ENCODE measurements at places on chromosomes 4 and X.

DNA sequence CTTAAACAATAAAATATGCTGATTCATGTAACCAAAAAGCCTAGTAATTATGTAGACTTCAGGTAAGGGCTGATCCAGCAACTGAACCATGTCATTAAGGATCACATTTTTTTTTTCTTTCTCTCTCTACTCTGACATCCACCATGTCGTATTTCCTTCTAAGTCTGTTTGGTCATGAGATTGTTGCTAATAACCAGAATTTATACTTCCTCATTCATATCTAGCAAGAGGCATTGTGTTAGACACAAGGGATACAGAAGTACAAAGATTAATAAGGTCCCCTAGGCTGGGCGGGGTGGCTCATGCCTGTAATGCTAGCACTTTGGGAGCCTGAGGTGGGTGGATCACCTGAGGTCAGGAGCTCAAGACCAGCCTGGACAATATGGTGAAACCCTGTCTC is 24.1 kb downstream of the PHEX start:
- no peak for DNase-seq

GRCh38 chrX:12237131-12237530 is 98.9 kb downstream of the FRMPD4 start:
- DNase-seq, result no peak

DNA sequence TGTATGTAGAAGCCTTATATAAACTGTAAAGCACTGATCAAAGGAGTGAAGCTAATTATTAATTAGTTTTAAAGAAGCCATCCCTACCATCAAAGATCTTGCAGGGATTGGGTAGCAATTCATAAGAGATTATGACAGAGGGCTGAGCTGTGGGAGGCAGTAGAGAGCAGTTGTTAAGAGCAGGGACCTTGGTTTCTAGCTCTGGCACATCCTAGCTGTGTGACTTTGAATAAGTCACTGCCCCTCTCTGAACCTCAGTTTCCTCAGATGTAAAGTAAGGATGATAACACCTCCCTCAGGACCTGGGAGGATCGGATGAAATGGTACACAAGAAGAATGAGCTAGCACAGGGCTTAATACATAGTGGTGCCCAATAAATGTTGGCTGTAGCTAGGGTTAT is 45.4 kb downstream of the APLN start:
- DNase-seq, result no peak

- peak; percentile 0 for DNase-seq
Measured at GRCh38 chrX:22686138-22686541, 313.6 kb upstream of the DDX53 start.

DNA sequence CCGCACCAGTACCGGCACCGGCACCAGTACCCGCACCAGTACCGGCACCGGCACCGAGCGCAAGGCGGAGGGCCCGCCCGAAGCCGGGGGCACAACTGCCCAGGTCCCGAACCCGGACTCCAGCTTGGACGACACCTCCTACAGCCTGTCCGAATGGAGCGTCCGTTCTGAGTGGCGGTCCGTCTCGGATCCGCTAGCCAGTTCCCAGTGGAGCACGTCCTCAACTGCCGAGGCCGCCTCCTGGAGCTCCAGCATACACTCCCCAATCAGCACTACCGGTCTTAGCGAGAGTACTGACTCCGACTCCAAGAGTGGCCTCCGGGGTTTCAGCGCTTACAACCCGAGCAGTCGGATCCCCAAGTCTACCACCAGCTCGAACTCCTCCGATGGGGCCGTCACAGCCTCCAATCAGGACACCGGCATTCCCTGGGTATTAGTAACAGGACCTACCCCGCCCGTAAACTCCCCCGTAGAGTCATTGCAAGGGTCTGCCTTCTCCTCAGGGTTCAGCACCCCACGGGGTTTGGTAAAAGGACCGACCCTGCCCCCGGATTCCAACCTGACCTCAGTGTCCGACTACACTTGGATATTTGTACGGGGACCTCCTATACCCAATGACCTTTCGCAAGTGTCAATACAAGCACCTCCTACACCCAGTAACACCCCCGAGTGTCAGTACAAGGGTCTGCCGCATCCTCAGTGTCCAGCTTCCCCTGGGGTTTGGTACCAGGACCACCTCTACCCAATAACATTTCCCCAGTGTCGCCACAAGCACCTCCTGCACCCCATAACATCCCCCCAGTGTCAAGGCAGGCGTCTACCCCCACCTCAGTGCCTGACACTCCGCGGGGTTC is 721 bp upstream of the MAOA start:
- DNase-seq, result peak; percentile 8

- DNase-seq, result no peak
Measured at GRCh38 chr4:39522068-39522467, 5.2 kb downstream of the UGDH start.

DNA sequence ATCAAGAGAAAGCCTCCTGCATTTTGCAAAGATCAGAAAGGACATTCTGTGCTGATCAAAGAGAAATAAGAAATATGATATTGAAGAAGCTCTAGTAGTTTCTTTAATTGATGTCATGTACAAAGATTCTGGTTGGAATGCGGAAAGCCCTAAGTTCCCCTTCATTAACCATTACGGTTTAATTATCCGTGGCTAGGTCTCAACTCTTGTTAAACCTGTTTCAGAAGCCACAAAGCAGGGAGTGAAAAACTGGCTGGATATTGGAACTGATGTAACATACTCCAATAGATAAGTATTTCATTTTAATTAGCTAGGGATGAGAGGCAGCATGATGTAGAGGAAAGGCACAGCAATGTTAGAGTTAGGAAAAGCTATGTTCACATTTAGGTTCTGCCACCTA is 55.7 kb downstream of the SPANXN3 start:
- DNase-seq, result no peak

GRCh38 chrX:9376111-9376510 is 88.7 kb upstream of the TBL1X start:
- no peak for DNase-seq

GRCh38 chr4:3419836-3420605 is 21.7 kb upstream of the HGFAC start:
- DNase-seq, result no peak

- DNase-seq, result no peak
Measured at GRCh38 chr4:155974996-155975395, 21.3 kb upstream of the CTSO start.

DNA sequence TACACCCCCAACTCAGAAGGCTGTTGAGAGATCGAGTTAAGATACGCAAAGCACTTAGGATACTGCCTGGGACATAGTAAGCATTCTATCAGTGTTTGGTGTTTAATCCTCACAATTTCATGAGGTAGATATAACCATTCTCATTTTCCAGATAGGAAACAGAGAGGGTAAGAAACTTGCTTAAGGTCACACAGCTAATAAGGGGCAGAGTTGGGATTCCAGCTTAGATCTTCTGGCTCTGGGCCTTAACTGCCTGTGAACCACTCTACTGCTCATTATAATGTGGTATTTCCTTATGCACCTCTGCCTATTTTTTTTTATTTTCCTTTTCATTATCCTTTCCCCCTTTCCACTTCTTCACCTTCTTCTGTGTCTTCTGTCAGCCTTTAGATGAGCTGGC is 242.2 kb upstream of the ANXA3 start:
- no peak for DNase-seq

GRCh38 chr4:110085131-110085530 is 113.3 kb downstream of the ELOVL6 start:
- no peak for DNase-seq

- no peak for DNase-seq
Measured at GRCh38 chr4:146763560-146763959, 124.9 kb downstream of the POU4F2 start.

DNA sequence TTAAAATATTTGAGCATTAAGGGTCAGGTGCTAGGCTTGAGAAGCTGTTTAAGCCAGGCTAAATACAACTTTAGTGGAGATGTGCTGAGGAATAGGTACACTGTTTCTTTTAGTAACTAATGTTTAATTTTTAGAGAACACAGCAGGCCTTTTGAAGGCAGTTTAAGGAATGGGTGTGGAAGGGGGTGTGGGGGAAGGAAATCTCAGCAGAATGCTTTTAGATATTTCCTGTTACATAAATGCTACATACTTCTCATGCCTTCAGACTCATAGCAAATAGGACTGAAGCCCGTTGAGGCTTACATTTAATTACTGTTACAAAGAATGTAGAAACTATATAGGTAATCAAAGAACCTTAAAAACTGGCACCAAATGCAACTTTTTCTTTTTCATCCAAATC is 66.3 kb downstream of the WWC2 start:
- DNase-seq, result no peak

DNA sequence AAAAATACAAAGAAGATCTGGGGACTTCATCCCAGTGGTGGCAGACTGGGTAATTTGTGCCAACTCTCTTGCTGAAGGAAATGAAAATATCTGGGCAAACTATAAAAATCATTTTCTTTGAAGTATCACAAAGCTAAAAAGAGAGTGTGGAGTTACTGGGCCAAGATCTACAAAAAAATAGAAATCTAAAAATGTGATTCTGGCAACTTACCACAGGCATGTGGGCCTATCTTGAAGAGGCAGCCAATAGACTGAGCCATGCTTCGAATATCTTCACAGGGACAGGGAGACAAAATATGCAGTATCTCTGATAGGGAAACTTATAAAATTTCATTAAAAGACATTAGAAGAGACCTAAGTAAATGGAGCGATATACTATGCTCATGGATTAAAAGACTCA is 168.8 kb downstream of the RCHY1 start:
- DNase-seq, result no peak

GRCh38 chr4:139672215-139672614 is 6.6 kb downstream of the MGST2 start:
- no peak for DNase-seq

DNA sequence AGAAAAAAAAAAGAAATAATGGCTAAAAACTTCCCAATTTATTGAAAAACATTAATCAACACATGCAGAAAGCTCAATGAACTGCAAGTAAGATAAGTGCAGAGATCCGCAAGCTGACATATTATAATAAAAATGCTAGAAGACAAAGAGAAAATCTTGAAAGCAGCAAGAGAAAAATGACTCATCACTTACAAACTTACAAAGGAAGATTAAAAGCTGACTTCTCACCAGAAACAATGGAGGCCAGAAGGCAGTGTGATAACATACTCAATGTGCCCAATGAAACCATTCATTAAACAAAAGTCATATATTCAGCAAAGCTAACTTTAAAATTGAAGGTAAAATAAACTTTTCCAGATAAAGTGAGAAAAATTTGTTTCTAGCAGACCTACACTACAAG is 7.3 kb upstream of the BRWD3 start:
- no peak for DNase-seq

GRCh38 chr4:3489451-3489962 is 26.4 kb downstream of the DOK7 start:
- DNase-seq, result peak; percentile 39

GRCh38 chrX:138914767-138915166 is 203.2 kb upstream of the FGF13 start:
- DNase-seq, result no peak

DNA sequence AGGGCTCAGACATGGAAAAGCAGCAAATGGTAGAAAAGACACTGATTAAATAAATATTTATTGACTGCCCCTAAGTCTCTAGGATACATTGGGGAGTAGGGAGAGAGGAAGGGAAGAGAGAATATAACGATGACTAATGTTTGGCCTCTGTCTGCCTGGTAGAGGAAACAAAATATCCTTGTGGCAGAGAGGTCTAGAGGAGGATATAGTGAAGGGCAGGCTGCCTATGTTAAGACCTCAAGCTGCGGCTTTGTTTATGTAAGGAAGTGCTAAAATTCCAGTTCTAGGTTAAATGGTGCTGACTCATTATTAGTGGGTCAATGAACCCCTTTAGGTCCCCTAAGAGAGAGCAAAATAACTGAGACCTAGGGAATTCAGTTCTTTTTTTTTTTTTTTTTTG is 427.3 kb upstream of the FTHL17 start:
- no peak for DNase-seq

DNA sequence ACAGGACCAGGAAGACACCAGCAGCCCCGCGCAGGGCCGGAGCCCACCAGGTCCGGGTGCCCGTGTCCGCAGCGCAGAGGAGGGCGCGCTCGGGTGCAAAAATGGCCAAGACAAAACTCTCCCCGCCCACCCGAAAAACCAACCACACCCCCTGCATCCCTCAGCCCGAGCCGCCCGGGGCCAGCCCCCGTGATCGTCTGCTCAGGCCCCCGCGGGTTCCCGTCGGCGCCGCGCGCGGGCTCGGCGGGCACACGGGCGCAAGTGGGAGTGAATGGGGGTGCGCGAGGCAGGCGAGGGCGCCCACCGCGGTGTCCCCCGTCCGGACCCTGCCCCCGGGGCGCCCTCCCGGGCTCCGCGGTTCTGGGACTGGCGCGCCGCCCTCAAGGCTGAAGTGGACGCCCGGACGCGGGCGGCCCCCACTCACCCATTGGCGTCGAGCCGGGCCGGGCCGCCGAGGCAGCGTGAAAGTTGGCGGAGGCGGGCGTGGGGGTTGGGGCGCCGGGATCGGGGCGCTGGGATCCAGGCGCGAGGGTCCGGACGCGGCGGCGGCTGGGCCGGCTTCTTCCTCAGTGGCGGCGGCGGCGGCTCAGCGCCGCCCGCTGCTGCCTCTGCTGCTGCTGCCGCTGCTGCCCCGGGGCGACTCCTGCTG is 393 bp downstream of the SH3KBP1 start:
- no peak for DNase-seq

DNA sequence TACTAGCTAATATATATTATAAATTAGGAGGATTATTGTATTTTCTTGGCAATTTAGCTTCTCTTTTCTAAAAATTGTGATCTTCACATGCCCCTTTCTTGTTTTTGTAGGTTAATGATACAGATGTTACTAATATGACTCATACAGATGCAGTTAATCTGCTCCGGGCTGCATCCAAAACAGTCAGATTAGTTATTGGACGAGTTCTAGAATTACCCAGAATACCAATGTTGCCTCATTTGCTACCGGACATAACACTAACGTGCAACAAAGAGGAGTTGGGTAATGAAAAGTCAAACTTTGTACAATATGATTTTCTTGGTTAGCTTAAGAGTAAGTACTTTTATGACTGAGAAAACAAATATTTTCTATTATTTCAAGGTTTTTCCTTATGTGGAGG is 74.1 kb downstream of the SLC10A6 start:
- no peak for DNase-seq

GRCh38 chr4:140315019-140315418 is 58.4 kb upstream of the SCOC start:
- no peak for DNase-seq

GRCh38 chr4:83232082-83232481 is 52.5 kb downstream of the COQ2 start:
- DNase-seq, result no peak

- DNase-seq, result peak; percentile 8
Measured at GRCh38 chr4:78776729-78777575, 802 bp downstream of the BMP2K start.

DNA sequence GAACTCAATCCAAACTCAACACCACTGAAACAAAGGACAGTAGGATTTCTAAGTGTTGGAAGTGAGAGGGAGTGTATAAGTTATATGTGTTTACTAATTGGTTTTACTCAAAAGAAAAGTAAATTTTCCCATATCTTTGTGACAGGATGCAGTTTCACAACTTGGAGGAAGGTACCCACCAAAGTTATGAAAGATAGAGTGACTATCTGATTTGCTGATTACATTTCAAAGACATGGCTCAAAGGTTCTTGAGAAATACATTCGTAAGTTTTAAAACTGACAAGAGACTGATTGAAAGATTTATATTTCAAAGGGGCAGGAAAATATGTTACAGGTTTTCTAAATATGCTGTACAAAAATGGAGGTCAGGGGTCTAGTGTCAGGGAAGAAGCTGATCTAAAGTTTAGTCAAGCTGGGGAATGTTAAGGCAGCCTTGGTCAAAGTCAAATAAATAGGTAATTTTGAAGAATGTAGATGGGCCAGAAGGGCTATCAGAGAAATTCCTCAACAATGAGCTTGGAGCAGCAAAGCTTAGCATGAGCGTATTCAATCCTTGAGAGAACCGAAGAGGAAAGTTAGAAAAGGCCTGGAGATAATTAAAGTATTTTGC is 9.7 kb upstream of the COMMD8 start:
- DNase-seq, result no peak

Measured in SK-MEL-5 (cell line).